ENCODE measurements at places on chromosomes 1 and 21.

- no peak for DNase-seq
Measured at GRCh38 chr1:24849672-24850295, 80.3 kb downstream of the RUNX3 start.

DNA sequence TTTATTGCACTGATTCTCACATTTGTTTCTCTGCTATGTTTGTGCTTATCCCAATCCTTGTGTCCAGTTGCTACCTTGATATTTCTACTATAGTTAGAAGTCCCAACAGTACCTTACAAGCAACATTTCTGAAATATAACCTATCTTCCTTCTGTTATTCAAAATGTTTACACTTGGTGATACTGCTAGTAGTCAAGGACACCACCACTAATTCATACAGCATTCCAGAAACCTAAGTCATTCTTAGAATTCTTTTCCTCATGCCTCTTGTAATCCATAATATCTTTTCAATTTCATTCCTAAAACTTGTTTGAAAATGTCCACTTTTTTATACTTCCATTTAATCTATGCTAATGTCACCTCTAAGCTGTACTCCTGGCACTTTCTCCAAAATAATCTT lies 2132.1 kb downstream of the NCAM2 start:
- DNase-seq: no peak

GRCh38 chr1:72037745-72038343 lies 244.5 kb downstream of the NEGR1 start:
- no peak for DNase-seq

DNA sequence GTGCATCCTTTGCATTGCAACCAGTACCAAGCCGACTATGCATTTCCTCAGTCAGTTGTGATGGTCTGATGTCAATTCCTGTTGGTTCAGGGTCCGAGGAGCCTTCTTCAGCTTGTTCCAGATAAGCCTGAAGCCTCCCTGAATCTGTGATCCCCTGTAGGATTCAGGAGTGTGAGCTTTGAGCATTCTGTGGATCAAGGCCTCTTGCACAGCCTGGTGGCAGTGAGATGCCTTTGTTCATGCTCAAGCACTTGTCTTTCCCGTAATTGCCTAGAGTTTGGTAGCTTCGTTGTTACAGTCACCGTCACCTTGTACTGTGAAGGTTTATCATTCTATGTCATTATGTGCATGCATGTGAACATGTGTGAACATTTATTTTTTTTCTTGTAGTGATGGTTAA lies 103.5 kb downstream of the PBX1 start:
- no peak for DNase-seq

GRCh38 chr1:29272147-29272907 lies 36.0 kb downstream of the PTPRU start:
- no peak for DNase-seq

DNA sequence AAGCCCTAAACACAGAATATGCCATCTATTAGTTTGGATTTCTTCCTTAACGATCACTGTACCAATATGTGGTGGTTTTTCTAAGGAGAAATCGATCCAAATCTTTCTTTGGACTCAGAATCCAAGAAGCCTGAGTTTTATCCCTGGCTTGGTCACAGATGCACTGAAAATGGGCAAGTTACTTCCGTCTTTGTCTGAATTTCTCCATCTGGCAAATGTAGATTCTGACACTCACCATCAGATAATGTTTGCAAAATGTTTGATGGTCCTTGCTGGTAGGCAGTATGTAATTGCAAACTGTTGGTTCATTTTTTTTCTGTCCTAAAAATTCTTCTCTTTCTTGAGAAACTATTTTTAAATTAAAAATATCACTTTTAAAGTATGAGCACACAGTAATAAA lies 115.0 kb downstream of the TSEN15 start:
- DNase-seq: no peak

- DNase-seq: no peak
Measured at GRCh38 chr1:201731592-201731991, 97.4 kb upstream of the IPO9 start.

DNA sequence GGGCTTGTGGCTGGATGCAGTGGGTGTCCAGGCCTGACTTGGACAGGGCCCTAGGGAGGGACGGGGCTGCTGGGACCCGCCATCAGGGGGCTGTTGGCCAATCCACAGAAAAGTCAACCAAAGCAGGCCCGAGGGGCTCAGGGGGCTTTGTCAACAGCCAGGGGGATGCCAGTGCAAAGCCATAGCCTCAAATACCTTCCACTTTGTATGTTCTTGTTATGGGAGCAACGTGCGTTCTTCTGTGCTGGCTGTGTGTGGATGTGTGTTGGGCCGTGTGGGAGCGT lies 35.4 kb upstream of the ARF1 start:
- DNase-seq: no peak

DNA sequence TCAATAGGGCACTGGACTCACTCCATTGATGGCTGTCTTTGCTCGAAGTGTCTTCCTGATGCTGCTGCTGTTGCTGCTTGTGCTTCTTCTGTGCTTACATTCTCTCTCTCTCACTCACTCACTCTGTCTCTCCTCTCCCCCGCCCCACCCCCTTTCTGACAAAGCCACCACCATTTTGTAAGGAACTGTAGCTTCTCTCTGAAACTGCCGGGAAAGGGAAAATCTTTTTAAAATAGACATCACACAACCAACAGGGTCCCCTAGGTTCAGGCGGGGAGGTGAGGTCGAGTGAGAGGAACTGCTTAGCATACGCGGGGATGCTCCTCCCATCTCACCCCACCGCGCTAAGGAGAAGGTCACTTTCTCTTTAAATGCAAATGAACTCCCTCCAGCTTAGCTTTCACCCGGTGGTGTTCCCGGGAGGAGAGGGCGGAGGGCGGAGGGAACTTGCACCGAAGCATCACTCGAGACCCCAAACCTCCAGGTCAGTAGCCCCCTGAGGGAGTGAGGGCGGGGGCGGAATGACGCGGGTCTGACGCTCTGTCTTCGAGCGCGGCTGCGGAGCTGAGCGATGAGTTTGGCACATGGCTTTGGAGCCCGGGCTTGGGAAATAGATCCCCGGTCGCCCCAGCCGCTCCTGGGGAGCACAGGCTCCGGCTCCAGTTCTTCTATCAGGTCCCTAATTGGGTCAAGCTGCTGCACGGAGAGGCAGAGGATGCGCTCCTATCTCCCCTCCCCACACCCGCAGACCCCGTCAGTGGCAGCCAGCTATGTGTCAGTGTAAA lies at the start of gene CCDC28B:
CCDC28B (plus strand) TSS at position 370 of the 785 bp plus-strand sequence. CDS start 1,341 bp downstream, outside the sequence.
- peak; percentile 94 for DNase-seq

- no peak for DNase-seq
Measured at GRCh38 chr1:7670334-7671145, 100.6 kb upstream of the VAMP3 start.

DNA sequence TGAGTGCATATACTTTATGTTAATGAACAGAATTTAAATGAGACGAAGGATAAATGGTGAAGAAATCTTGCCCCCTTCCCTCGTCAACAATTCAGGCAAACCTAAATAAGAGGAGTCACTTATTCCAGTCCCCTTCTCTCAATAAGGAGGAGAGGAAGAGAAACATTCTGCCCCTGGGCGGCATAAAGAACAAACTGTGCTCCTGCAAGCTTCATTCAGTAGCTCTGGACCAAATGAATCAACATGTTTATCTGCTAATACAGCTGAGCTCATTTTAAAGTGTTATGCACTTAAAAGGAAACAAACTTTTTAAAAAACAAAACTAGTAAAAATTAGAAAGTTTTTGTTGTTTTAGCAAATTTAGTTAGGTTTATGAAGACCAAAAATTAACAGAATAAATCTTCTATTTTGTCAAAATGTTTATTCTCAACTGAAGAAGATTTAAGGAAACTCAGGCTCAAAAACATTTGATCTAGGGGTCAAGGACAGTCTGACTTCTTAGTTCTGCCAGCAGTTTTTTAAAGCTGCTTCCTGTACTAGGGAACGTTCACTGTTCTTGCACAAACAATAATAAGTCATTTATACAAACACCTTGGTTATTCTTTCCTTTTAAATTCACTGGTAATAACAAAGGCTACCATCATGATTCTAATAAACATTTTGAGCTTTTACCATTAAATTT lies 58.3 kb downstream of the AKT3 start:
- DNase-seq: no peak

GRCh38 chr1:46300673-46301405 lies 2.6 kb downstream of the LRRC41 start:
- DNase-seq: no peak

DNA sequence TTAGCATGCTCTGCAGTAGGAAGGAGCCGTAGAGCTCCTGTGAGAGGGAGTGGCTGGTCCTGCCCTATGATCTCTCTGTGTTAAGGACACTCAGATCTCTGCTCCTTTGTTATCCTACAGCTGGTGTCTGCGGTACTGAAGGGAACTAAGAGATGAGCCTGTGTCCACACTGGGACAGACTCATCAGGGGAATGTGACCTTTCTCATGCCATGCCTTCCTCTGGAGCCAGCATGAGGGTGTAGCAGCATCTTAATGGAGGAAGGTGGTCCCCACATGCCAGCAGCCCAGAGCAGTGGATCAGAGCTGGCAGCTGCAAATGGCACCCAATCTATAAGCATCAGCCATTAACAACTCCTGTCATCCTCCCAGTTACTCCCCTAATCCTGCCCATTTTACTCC lies 24.7 kb upstream of the GUCA2B start:
- no peak for DNase-seq

DNA sequence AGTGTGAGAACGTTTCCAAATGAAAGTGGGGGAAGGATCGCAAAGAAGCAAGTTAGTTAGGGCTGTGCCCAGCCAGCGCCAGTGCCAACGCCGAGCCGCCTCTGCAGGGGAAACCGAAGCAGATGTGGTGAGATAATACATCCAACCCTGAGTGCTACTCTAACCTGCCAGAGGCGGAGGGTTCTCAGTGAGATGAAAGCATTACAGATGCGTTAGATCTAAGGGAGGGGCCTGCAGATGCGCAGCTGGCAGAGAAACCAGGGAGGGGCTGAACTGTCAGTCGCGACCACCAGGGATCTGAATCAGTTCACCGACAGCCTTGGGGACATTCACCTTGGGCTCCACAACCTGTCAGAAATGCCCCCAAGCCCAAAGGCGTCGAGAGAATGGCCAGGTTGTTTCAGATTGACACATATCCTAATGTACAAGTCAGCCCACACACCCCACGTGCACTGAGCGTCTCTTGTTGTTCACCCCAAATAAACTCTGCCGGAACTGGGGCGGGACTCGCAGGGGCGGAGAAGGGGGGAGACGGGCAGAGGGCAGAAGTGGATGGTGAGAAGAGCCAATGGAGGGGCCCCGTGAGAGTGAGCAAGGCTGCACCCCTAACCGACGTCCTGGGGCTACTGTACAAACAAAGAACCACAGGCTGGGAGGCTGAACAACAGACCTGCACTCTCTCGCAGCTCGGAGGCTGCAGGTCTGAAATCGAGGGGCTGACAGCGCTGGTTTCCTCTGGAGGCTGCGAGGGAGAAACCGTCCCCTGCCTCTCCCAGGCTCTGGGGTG lies 8.7 kb upstream of the UMODL1 start:
- DNase-seq: no peak

DNA sequence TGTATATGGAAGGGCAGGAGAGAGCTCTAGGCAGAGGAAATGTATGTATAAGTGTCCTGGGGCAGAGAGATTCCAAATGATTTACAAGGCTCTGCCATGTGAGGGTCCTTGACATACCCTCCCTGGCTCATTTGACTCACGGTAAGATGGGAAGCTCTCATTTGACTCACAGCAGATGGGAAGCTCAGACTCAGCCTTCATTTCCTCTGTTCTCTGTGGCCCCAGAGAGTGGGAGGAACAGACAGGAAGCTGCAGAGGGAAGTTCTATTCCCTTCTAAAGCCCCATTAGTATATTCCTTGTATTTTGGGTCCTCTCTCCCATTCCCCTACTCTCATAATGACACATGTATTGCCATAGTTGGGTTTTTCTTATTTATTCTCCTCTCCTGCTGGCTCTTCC lies 44.9 kb downstream of the FOXD2 start:
- no peak for DNase-seq

DNA sequence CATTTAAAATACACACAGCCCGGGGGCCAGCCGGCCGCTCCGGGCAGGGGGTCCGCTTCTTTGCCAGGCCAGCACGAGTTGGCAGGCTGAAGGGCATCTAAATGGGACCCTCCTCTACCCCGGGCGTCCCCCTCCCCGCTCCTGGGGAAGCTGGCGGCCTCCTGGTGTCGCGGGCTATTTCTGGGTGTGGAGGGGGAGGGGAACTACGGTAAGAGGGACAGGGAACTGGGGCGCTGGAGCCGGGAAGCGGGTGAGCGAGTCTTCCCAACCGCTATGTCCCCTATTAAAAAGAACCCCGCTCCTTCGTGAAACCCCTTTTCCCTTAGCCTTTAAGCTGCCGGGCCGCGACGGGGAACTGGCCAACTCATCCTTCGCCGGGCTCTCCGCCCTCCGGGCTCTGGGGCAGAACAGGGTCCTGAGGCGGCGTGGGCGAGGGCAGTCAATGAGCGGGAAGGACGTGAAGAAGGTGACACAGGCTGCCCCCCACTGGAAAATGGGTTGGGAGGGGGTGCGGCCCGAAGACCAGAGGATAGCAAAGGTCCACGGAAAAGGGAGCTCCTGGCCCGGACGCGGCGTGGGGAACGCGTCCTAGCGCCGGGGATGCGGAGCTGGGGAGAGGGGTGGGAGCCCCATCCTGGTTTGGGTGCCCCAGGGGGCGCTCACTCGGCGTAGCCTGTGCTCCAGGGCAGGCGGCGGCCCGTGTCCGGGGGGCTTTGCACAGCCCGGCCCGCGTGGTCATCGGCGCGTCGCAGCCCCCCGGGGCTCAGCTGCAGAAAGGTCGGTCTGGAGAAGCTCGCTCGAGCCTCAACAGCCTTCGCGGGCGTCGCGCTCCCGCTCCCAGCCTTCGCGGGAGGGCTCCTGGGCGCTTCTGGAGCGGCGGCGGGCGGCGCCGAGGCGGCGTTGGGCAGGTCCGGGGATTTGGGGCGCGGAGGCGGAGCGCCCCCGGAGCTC lies 544 bp downstream of the PPM1J start:
- no peak for DNase-seq

- no peak for DNase-seq
Measured at GRCh38 chr1:217097819-217098218, 374.6 kb upstream of the ESRRG start.

DNA sequence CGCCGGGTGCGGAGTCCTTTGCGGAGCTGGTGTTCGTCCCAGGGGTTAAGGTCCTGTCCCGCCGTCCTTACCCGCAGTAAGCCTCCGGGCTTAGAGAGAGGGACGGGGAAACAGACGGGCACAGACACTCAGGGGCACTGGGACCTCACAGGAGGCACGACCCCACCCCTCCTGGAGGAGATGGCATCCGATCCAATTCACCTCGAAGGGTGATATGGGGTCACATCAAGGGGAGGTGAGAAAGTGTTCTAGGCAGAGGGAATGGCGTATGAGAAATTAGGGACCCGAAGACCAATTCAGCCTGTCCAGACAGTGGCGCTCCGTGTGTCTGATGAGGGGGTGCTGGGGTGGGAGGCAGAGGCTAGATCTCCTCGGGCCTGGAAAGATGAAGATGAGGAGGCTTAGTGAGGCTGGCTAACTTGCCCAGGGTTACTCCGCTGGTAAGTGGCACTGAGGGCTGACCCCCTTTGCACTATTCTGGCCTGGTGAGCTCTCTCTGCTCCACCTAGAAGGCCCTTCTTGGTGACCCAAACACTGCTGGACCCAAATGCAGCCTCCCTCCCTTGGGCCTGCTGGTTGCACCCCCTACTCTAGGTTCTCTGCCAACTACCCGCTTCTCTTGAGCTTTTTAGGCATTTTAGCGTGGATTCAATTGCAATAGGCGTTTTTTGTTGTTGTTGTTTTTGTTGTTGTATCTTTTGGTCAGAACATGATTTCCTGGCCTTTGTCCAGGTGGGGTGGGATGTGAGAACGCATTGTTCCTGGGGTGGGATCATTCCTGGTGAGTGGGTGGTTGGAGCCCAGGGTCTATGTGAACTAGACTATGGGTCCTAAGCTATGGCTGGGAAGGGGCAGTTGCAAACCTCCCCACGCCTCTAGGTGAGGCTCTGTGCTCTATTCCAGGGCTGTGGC lies 12.3 kb downstream of the BTBD19 start:
- DNase-seq: no peak

Data from D721Med (cell line).